ENCODE measurements at places on chromosomes 1 and 21. TPM values are rescaled to one million over a fixed set of nuclear protein-coding genes. Genes with fewer than 3 reads are reported as not detected.

DNA sequence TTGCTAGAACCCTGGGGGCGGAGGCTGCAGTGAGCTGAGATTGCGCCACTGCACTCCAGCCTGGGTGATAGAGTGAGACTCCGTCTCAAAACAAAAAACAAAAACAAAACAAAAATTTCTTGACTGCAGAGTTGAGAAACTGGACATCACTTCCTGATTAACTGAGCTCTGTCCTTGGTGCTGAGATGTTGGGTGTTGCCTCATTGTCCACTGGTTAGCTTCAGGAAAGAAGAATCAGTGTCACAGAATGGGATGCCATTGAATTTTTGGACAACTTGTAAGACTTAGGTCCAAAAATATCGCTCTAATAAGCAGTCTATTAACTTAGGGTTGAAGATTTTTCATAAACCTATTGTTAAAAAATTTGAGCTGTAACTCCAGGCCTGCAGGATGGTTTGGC lies 23.8 kb upstream of the KCNA10 start:
- DNase-seq: no peak

DNA sequence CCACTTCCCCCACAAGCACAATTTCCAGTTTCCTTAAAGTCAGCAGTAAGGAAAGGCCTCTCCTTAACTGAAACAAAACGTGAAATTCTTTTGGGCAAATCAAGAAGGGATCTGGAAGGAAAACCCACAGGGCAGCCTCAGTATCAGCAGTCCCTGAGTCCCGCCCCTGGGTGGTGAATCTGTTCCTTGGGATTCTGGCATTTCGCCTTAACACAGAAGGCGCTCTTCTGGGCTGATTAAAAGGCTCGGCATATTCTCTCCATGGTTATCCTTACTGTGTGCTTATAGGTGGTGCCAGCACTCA lies 12.2 kb upstream of the RAB4A start:
- DNase-seq: no peak

DNA sequence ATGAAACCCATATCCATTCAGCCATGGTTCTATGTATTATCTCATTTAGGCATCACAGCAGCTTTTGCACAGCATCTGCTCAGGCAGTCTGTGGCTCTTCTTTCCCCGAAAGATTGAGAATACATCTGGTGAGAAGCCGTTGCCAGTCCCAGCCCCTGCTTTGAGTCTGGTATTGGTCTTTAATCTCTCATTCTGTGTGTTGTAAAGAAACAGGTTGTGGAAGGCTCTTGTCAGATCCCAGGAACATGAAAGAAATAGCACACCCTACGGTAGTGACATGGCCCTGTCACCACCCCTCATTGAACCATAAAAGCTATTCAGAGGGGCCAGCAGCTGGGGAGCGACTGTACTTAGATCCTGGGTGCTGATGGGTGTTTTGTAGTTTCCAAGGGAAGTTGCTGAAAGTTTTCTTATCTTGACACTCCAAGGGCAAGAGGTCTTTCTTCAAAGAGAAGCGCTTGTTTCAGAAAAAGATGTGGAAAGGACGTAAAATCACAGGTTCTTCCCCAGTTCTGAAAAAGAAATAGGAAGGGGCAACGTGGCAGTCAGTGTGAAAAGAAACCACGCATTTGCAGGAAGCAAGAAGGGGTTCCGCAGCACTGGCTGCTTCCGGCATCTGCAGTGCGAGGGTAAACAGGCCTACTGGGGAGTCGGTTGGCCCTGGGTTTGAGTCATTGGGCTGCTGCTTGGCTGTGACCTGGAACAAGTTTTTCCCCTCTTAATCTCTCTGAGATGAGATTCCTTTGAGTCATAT lies 145.0 kb downstream of the DHRS3 start:
- DNase-seq: no peak

DNA sequence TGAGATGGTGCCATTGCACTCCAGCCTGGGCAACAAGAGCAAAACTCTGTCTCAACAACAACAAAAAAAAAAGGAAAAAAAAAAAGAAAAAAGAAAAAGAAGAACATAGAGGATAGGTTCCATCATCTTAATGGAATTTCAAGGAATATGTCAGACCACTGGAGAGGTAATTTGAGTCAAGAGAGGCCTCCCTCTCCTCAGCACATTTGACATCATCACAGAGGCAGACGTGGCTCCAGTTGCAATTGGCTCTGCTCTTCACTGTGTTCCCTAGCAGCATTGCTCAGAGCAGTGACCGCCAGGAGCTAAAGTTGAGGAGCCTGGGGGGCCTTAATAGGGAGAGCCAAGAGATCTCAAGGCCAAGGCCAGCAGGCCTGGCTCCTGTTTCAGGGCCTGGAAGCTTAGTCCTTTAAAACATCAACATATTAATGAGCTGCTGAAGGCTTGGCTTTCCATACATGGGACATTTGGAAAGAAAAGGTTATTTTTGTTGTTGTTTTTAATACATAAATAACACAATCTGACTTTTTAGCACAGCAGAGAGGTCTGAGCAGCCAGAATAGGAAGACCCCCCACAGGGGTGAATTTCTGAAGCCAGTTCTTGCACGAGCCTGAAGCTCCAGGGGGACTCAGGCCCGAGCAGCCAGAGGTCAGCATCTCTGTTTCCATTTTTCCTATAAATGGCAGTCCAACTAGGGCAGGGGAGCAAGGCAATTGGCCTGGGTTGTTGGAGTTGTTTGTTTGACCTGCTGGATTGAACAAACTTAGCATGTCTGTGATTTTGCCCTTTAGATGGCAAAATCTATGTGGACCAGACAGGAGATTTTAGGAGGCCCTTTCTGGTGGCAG lies 118.3 kb upstream of the FGGY start:
- DNase-seq: no peak

DNA sequence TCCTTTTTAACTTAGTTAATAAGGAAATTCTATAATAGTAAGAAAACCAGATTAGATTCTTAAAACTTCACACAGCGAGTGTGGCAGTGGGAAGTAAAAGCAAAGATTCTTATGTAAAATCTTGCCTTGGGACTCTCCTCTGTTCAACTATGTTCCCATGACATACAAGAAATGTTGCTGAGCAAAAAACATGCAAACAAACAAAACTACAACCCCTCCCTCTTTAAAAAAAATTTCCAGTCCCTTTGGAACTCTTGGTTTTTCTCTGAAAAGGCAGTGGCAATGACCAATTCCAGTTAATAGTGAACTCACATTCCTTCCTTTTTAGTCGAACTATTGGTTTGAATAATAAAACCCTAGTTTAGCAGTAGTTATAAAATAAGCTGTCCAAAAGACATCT lies 453.1 kb upstream of the ZRANB2 start:
- DNase-seq: no peak

- DNase-seq: no peak
These were observed 9.9 kb downstream of the TSSK3 start for GRCh38 chr1:32372149-32372756.

DNA sequence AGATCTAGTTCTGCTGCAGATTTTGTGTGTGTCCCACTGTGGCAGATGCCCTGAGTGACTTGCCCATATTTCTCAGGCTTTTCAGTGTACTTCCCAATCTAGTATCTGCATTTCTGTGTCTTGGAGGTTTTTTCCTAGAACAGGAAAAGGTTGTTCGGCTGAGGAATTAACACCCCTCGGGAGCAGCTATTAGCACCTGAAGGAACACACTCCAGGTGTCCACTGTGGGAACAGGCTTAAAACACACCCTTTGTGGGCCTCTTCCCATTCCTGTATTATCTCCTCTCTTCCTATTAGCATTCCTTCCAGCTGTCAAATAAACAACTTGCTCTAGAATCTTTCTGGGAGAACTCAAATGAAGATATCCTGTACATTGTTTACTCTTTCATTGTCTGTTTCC lies 178.3 kb downstream of the HMCN1 start:
- no peak for DNase-seq

DNA sequence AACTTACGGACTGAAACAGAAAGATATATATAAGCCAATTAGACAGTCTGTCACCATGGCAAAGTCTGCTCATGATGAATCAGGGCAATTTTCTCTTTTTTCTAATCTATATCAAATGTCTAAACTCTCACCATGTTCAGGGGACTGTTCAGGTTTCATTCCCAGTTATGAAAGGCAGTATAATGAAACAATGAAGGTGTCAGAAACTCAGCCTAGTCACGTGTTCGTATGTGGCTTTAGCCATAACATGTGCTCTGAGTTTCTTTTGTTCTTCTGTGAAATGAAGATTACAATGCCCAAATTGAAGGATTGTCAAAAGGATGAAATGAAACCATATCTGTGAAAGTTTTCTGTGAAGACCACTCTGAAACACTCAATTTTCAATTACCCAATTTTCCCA lies 392.9 kb downstream of the DSCAM start:
- DNase-seq: no peak

DNA sequence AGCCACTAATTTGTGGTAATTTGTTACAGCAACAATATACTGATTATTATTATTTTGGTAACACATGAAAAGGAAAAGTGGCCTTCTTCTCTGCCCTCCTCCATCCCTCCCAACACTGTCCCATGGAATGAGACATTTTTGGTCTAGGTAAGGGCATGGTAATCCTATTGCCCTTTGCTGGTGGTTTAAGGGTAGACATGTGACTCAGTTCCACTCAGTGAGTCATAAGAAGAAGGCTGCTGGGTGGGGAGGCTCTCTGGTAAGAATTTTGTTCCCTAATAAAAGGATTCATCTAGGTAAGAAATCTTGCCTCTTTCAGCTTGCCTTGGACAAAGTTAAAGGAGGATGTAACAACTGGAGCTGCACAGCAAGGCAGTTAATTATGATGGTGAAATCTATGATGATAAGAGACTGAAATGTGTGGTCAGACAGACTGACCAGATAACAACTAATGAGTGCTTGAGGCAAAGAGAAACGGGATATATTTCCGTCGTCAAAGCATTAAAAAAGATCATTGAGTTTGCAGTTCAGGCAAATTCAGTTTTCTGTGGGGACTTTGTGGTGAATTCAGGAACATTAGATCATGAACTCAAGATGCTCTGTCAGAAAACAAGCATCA lies 232.0 kb upstream of the KCNK2 start:
- no peak for DNase-seq

DNA sequence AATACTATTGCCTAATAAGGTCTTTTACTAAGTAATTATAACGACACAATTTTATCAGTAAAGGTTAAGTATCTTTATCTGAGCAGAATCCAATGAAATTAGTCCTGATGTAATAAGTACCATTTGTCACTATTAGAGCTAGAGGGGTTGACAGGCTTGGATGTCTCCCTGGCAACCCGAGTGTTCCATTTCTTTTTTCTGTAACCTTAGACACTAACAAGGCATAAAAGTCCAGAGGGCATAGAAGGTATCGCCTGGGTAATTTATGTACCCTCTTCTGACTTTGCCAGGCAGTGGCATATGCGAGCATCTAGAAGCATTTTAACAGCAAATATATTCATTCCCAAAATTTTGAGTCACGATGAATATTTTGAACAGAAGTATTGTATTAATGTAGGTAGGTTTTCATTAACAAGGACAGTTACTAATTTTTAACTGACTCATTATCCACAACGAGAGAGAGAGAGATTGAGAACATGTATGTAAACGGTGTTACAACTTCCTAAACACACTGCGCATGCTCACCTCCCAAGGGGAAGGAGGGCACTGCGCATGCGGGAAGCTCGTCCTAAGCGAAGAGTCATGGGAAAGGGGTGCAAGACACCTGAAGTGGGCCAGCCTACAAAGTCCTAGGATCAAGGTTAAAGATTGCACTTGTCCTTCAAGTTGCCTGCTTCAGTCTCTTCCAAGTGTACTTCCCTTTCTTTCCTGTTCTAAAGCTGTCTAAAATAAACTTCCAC lies 423.9 kb downstream of the DSCAM start:
- no peak for DNase-seq

DNA sequence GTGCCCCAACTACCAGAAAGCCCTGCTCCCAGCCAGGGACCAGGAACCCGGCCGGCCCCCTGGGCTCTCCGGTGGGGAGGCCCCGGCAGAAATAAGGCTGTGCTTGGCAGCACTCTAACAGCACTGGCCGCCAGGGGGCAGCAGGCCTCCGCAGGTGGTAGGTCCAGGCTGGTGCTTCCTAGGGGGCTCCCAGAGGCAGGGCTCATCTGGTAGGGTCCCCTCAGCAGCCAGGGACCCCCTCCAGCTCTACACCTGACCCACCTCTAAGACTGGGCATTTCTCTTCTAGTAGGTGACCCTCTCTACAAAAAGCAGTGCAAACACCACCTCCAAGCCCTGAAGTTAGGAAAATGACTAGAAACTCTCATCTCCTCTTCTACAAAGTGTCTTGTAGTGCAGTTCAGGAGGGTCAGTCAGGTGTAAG lies 85.6 kb downstream of the STUM start:
- DNase-seq: peak; percentile 75

GRCh38 chr1:204319462-204319861 lies 40.3 kb downstream of the PLEKHA6 start:
- peak; percentile 30 for DNase-seq

DNA sequence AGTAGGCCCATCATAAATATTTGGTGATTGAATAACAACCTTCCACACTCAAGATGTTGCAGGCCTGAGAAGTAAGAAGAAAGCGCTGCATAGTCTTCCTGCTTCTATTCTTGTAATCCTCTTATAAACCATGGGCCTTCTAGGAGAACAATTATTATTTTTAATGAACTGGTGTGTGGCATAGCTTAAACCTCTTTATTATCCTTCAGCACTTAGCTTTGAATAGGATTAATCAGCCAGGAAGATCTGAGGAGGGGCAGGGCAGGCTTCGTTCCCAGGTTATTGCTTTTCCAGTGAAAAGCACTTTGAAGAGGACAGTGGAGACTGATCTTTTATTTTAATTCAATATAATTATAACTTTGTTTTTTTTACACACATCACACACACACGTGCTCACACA lies 42.3 kb downstream of the KIF26B start:
- DNase-seq: no peak

DNA sequence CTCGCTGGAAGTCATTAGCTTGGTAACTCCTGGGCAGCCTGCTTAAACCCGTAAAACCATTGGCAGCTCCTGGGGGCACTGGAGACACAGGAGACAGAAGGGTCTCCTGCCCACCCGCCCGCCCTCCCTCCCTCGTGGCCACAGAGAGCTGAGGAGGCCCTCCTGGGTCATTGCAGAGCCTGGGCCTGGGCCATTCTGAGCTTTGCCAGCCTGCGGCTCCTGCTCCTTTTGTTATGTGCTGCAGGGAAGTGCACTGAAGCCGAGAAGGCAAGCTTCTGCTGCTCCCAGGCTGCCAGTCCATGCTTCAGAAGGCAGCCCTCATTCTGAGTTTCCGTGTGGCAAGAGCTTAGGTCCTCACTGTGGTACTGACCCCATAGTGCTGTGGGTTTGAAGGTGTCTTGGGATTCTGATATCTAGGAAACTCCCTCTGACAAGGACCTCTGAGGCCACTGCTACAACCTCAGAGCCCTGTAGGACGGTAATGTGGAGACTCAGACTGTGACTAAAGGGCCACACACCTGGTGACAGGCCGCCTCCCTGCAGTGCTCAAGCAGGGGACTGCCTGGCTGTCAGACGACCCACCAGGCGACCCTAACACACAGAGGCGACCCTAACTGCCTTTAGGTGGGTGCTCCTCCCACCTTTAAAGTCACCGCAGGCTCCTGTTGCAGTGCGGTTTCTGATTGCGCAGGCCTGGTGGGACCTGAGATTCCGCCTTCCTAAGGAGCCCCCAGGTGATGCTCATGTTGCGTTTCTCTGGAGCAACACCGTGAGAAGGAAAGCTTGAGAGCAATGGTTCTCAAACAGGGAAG lies 118.7 kb downstream of the IER5 start:
- no peak for DNase-seq

GRCh38 chr1:119688810-119689209 lies 22.9 kb upstream of the PHGDH start:
- DNase-seq: no peak

Gene FCRL1
- 0.32 TPM for total RNA-seq

Gene SMPDL3B
- total RNA-seq: 13.8 TPM

Gene CREG1
- total RNA-seq: 444 TPM

Gene LCE3E
- total RNA-seq: not detected

Gene TFF3
- total RNA-seq: 0.96 TPM

Gene NBPF6
- total RNA-seq: 0.59 TPM

Gene SLC22A15
- total RNA-seq: 5.6 TPM

Gene MYBPHL
- total RNA-seq: not detected

Gene EIF3I
- 222 TPM for total RNA-seq

Gene MAP10
- 2.9 TPM for total RNA-seq

Gene PDC
- not detected for total RNA-seq

Measured in breast epithelium (tissue), 4 donors.